ENCODE measurements at places on chromosomes 13 and 19. TPM values are rescaled to one million over a fixed set of nuclear protein-coding genes. Genes with fewer than 3 reads are reported as not detected.

Gene LACC1
- 3.5 TPM for polyA plus RNA-seq

GRCh38 chr13:38606699-38607535 lies 80.0 kb upstream of the FREM2 start:
- DNase-seq: no peak

GRCh38 chr13:77026255-77026860 lies 601 bp downstream of the FBXL3 start:
- peak; percentile 60 for DNase-seq

- no peak for DNase-seq
Measured at GRCh38 chr13:76286178-76286577, 600.0 kb downstream of the KCTD12 start.

DNA sequence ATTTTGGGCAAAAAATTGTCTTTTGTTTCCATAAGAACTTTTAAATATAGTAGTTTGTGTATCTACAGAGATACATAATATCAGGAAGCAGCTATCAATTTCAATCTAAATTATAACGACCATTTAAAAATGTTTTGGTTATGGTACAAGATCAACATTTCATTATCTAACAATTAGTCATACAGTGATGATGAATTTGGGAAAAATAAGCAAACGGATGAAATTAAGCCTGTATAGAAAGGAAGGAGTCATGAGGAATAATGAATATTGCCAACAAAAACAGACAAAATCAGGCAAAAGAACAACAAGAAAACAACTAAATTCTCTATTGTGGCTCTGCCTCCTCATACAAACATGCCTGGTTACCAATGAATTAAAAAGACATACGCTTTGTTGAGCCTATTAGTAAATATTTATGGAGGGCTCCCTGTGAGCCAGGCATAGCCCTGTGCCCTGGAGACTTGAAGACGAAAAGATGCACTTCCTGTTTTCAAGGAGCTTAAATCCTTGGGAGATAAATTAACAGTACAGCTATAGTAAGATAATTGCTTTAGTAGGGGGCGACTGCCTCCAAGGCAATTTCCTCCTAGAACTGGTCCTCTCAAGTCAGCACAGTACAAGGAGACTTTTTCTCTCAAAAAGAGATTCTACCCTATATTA lies 73.0 kb downstream of the NALCN start:
- no peak for DNase-seq

Gene ICAM4
- polyA plus RNA-seq: 0.47 TPM

Gene CFD
- polyA plus RNA-seq: 2.7 TPM

GRCh38 chr19:1882089-1882785 lies 3.1 kb downstream of the ABHD17A start:
- DNase-seq: no peak

Gene ANKRD24
- polyA plus RNA-seq: 0.89 TPM

Gene C13orf42
- 0.44 TPM for polyA plus RNA-seq

DNA sequence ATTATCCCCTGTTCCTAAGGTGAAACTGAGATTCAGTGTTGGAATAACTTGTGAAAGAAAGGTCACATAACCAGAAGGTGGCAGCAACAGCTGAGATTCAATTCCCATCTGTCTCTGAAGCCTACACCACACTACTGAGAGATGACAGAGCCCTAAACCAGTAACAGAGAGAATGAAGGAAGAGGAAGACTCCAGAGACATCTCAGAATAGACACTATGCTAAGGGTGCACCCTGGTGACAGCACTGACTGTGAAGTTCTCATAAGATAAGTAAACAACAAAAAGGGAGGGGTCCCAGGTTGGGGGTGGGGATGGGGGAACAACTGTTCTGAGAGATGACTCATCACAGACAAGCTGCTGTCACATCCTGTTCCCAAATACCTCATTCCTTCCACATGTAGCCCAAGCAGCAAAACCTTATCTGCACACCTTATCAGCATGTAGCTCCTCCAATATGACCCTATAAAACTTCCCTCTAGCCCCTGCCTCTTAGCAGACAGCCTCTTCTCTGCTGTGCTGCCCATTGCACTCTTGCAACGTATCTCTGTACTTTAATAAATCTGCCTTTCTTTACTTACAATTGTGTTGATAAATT lies 46.5 kb downstream of the UTP14C start:
- no peak for DNase-seq

Gene SYT5
- 0.19 TPM for polyA plus RNA-seq

- no peak for DNase-seq
Measured at GRCh38 chr19:6023936-6024335, 46.0 kb upstream of the RANBP3 start.

DNA sequence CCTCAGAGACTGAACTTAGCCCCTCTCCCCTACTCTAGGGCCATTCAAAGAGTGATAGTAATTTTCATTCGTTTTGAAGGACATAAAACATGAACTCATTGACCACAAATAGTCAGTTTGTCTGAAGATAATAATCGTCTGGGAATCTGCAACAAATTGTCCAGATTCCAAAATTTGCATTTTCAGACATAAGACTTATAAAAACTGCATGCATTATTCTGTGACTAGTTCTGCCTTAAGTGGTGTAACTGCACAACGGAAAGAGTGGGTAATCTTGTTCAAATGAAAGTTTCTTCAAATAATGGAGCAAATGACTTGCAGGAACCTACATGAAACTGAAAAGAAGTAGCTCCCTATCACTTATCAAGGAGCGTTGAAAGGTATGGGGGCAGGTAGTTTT lies 8.4 kb downstream of the CSNK1A1L start:
- no peak for DNase-seq

- no peak for DNase-seq
Measured at GRCh38 chr19:35938282-35939224, 2.4 kb downstream of the LRFN3 start.

GRCh38 chr19:47284324-47284899 lies 9.7 kb downstream of the INAFM1 start:
- DNase-seq: no peak

DNA sequence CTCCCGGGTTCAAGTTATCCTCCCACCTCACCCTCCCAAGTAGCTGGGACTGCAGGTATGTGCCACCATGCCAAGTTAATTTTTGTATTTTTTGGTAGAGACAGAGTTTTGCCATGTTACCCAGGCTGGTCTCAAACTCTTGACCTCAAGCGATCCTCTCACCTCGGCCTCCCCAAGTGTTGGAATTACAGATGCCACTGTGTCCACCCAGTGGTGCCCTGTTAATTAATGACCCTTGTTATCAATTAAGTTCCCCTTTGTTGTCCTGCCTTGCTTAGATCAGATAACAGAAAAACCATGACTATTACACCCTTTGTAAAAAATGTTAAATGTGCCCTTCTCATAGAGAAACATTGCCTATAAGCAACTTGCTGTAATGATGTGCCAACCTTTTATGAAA lies 34.4 kb upstream of the IGFL1 start:
- DNase-seq: no peak

Gene WDR88
- 1.1 TPM for polyA plus RNA-seq

DNA sequence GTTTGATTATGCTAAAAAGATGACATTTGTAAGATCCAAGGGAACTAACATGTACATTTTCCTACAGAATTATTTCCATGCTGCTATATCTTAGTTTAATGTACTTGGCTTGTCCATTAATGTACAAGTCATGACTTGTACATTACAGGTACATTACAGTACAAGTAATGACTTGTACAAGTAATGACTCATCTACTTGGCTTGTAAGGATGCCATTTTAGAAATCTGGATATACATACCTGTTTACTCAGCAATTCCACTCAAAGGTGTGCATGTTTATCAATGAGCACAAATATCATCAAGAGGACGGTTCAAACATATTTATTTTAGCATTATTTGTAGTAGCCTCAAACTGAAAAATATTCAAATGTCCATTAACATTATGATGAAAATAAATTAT lies 87.0 kb upstream of the TRPC4 start:
- no peak for DNase-seq

Measured in right renal pelvis (tissue), 4 donors.